ENCODE measurements at places on chromosomes 11 and 22.

DNA sequence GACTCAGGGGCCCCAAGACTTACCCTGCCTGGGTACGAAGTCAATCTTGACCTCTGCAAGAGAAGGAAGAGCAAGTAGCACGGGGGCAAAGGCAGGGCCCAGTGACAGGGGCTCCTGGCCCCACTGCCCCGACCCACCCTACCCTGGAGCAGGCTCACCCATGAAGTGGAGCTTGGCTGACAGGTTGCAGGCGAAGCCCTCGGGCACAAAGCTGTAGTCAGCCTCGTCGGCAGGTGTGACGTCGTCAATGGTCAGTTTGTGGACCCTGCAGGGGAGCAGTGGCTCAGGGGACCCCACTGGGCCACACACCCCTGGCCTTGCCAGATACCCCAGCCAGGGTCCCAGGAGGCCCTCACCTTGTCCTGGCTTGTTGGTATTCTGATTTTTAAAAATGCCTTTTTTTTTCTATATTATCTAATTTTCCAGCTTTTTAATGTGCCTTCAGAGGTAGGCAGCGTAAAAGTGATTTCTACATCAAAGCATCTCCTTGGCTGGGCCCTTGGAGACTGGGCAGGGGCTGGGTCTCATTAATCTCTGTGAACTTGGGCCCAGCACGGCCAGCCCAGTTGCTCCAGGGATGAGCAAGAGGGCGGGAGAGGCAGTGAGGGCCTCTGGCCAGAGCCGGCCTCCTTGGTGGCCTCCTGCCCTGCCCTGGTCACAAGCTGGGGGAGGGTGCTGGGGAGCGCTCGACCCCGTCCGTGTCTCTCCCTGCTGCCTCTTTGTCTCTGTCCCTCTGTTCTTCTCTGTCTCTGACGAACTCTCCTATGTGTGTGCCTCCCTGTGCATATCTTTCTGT is 11.3 kb downstream of the MYBPC3 start:
- DNase-seq: no peak

GRCh38 chr22:39248254-39248653 is 3.5 kb upstream of the PDGFB start:
- DNase-seq: no peak

DNA sequence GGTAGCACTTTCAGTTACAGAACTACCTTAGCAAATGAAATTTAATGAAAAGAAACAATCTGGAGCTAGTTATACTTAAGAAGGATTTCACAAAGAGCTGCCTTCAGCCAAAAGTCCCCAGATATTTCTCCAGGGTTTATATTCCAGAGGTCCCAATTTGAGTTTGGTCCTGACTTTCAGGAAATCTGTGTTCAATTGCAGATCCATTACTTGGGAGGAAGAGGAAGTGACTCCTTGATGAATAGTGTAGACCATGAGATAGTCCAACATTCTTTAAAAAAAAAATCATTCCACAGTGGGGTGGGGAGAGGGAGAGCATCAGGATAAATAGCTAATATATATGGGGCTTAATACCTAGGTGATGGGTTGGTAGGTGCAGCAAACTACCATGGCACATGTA is 117.6 kb upstream of the ARHGAP20 start:
- DNase-seq: no peak

DNA sequence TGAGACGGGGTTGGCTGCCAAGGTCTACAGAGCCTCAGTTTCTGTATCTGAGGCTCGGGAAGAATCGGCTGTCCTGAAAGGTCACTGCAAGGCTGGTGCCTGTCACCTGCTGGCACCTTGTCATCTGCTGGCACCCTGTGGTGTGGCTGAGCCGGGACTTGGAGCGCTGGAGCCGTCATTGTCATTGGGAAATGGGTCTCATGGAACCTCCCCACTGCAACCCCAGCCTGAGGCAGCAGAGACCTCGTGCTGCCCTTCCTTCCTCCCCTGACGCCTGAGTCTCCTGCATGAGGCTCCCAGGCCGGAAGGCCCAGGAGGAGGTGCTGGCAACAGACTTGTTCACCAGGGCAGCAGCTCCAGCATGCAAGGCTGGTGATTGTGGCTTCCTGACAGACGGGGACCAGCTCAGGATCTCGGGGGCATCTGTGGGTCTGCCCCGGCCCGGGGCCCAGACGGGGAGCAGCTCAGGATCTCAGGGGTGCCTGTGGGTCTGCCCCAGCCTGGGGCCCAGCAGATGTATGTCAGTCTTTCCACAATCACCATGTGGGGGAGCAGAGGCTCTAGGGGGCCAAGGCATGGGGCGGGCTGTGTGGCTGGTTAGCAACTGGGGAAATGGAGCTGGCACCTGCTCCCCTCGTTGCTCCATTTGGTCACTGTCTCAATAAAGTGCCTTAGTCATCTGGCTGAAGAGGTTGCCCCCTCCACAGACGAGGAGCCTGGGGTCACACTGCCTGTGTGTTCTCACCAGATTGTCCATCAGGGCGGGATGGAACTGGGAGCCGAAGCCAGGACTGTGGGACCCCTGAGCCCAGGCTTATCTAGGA is 668.7 kb downstream of the BRD1 start:
- DNase-seq: no peak

DNA sequence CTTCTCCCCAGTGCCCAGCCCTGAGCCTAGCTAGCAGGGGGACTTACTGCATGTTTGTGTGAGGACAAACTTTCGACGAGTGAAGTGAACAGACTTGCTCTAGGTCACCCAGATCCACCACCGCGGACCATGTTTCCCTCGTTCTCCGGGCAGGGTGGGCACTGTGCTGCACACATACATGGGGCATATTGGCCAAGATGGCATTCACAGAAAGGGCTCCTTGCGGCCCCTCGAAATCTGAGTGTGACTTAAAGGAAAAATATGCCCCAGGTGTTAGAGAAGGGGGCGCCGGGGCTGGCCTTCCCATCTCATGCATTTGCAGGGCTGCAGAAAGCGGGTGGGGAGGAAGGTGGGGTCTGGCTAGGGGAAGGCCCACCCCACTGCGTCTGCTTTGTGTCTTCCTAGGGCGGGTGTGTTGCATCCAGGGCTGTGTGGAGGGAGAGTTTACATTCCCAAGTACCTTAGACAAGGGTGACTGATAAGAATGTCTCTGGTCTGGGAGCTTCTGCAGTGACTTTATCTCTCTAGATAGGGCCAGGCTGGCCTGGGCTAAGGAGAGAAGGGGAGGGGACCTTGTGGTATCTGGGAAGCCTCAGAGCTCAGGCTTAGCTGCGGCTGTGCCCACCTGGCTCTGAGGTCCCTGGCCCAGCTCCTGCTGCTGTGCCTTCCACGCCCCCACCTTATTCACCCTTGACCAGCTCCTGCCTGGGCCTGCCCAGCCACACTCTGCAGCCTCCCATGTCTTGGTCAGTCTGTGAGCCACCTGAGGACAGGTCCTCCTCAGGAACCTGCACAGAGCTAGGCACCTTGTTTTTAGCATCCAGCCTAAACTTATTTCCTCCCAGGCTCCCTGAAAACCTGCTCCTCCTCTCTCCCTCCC is 45.8 kb downstream of the LRRC32 start:
- peak; percentile 62 for DNase-seq

DNA sequence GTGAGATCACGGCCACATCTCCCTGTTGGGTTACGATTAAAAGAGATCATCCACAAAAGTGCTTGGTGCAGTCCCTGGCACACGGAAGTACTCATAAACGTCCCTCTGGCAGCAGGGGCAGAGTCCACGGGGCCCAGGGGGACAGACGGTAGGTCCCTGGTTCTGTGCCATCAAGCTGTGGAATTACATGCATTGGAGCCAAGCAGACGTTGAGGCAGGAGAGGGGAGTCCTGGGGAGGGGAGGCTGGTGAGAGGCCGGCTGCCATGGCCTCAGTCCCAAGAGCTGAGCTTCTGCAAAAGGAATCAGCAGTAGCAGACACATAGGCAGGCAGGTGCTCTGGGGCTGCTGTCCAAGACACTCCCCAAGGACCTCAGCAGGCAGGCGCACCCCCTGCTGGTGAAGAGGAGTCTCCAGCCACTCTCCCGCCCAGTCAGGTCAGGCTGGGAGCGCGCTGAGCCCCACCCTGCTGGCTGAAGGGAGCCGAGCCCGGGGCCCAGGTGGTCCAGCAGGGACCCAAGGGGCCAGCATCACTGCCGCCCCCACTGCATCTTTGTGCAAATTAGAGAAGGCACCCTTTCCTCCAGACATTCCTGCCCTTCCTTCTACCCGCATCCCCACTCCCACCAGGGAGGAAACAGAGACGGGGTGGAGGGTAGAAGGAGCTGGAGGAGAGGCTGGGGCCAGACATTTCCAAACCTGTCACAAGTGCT is 7.6 kb upstream of the KCTD17 start:
- DNase-seq: peak; percentile 56

- DNase-seq: peak; percentile 21
Measured at GRCh38 chr11:7604331-7604955, 68.9 kb downstream of the CYB5R2 start.

DNA sequence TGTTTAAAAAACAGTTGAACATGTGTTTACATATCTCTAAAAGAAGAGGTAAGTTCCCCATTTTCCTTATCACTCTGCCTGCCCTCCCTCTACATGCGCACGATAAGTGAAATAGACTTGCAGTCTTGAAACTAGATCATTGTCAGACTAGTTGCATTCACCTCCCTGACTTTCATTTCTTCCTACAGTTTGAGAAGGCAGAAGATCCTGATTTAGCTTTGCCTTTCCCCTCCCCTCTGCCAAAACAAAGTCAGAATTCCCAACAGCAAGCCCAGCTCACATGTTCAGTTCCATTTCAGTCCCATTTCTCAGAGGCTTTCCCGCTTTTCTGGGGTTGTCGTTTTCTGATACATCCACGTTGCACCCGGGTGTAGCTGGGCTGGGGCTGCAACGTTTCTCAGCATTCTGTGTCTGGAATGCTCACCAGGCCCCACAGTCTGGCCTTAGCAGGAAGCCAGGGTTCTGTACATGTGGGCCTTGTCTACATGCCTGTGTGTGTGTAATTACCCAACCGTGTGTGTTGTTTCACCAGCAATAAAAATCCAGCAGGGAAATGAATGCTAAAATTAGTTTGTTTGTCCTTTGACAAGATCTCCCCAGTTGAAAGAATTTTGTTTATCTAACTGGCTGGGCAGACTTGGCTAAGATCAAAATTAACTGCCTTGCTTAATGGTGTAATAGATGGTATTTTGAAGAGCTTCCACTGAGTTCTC is 179.2 kb downstream of the DBX1 start:
- DNase-seq: peak; percentile 94

GRCh38 chr11:64384981-64385944 is 26.3 kb downstream of the RPS6KA4 start:
- no peak for DNase-seq

DNA sequence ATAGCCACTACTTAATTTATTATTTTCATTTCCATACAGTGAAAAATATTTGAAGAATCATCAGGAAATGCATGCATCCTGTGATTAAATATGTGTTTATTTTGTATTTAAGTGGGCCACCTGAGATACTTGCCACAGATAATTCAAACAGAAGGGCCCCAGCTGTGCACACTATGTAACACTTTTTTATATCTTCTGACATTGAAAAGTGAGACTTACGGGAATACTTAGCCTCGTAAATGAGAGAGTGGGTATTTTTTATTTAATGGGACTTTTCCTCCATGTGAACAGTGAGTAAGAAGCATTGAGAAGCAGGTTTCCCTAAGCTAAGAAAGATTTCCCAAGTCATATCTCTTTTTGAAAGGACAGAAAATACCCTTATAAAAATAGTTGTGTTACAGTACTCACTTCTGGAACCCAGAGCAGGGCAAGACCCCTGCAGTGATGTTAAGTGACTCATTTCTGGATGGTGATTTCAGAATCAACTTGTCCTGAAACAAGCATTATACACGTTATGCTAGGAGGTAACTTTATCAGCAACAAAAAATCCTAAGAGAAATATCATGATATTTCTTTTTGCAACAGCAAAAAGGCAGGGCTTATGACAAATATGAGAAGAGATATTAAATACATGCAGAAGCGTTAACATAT is 478.1 kb upstream of the CHORDC1 start:
- DNase-seq: no peak

Measured in amniotic epithelial cell (primary cell).